ENCODE measurements at places on chromosomes 16 and 17.

GRCh38 chr16:31200821-31201568 lies 1.6 kb downstream of the PYCARD start:
- DNase-seq, result no peak

DNA sequence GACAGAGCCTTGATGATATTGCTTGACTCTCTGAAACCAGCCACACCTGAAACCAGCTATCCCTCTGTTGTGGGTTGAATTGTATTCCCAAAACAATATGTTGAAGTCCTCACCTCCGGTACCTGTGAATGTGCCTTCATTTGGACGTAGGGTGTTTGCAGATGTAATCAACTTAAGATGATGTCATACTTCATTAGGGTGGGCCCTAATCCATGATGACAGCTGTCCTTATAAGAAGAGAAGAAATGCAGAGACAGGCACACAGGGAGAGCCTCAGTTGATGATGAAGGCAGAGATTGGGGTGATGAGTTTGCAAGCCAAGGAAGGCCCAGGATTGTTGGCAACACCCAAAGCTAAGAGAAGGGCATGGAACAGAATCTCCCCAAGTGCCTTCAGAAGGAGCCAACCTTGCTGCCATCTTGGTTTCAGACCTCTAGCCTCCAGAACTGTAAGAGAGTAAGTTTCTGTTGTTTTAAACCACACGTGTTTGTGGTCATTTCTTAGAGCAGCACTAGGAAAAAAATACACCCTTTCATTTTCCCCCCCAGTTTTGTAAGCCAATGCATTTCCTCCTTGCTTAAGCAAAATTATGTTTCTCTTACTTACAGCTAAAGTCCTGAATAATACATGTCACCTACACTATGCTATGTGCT lies 29.4 kb upstream of the MYH10 start:
- no peak for DNase-seq

- DNase-seq, result no peak
Measured at GRCh38 chr17:37701496-37701898, 43.4 kb downstream of the HNF1B start.

DNA sequence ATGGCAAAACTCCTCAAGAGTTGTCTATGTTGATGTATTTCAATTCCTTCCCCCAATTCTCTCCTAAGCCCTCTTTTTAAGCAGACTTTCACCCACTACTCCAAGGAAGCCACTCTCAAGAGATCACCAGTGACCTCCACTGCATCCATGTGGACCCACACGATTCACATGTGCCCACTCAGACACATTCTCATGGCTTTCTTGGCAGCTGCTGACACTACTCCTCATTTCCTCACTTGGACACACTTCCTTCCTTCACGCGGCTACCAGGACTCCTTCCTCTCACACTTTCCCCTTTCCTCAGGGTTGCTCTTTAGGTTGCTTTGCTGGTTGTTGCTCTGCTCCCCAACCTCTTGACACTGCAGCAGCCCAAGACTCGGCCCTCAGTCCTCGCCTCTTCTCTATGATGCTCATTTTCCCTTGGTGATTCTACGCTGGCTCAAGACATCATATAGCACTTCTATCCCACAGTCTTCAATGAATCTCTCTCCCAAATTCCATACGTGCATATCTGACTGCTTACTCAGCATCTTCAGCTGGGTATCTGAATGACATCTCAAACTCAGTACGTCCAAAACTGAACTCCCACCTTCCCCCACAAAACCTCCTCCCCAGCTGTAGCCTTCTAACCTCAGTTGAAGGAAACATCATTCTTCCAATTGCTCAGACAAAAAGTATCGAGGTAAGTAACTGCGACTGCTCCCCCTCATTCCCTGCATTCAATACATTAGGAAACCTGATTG lies 28.2 kb downstream of the HELZ start:
- no peak for DNase-seq

DNA sequence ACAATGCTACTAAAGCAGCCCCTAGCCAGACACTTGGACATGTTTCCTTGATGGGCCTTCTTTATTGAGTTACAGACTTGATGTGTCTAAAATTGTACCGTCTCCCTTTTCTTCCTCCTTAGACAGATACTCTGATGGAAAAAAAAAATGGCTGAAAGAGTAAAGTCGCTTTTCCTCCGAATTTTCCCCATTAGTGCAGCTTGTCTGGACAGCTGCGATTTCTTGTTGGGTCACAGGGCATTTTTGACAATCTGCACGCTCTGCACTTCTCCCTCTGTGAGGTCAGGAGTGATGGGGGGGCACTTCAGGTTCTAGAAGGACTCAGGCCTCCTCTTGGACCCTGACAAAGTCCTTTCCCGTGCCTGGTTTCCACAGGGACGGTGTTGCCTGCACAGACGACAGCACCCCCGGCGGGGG lies 968 bp upstream of the PRKAR1A start:
- no peak for DNase-seq

- no peak for DNase-seq
Measured at GRCh38 chr17:6994118-6994598, 1.7 kb upstream of the ALOX12 start.

DNA sequence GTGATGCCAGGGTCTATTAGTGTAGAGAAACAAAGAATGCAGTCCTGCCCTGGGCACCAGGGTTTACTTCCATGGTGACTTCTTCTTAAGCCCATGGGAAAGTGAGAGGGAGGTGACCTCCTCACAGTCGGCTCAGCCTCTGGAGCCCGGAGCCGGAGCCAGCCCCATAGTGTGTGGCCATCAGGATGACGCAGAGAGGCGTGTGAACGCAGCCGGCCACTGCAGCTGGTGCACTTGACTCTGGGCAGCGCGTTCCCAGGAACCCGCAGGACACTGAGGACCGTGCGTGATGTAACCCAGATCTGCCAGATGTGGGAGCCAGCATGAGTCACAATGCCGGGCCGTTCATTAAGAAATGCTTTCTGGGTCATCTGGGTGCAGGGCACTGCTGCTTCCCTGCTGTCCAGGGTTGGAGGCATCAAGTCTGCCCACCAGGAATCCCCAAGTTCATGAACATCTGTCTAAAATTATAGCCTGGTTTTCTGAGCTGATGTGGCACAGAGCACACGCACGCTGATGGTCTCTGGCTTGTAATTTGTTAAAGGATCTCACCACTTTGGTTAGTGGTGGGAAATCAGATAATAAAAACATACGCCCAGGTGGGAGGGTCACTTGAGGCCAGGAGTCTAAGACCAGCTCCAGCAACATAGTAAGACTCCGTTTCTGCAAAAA lies 114.1 kb downstream of the PITPNC1 start:
- peak; percentile 87 for DNase-seq

DNA sequence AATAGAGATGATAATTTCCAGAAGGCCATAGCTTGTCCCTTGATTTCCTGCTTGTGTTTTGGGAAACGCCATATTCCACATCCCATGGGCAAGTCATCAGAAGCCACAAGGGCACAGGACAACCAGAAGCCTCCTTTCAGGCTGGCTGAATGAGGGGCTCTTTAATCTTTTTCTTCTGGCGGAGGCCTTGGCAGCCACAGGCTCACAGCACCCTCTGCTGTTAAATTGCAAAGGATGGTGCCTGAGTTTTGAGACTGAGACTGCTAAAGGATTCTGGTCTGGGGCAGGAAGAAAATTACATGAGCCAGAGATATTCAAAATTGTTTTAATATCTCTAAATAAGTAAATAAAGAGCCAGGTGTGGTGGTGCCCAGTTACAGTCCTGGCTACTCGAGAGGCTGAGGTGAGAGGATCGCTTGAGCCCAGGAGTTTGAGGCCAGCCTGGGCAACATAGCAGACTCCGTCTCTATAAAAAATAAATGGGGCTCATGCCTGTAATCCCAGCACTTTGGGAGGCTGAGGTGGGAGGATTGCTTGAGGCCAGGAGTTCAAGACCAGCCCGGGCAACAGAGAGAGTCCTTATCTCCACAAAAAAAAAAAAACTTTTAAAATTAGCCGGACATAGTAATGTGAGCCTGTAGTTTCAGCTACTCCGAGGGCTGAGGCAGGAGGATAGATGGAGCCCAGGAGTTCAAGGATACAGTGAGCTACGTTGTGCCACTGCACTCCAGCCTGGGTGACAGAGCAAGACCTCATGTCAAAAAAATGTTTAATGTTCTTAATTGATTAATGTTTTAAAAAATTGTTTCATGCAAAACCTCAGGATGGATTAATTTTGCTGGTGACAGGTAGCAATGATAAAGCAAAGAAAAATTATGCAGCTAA lies 26.3 kb downstream of the AARSD1 start:
- DNase-seq, result no peak

DNA sequence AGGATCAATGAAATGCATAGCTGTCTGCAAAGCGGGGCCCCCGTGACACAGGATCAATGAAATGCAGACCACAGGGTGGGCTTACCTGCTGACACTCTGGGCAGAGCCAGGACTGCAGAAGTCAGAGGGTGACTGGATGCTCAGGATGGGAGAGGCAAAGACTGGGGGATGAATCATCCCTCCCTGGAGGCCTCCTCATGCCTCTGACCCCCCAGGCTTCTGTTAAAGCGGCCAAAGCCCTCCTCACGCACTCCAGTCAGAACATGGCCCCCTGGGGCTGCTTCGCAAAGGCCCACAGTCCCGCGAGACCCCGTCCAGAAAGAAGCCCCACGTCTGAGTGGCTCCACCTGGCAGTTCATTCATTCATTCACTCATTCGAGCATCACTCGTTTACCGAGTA lies 38.4 kb upstream of the FOXF1 start:
- no peak for DNase-seq

DNA sequence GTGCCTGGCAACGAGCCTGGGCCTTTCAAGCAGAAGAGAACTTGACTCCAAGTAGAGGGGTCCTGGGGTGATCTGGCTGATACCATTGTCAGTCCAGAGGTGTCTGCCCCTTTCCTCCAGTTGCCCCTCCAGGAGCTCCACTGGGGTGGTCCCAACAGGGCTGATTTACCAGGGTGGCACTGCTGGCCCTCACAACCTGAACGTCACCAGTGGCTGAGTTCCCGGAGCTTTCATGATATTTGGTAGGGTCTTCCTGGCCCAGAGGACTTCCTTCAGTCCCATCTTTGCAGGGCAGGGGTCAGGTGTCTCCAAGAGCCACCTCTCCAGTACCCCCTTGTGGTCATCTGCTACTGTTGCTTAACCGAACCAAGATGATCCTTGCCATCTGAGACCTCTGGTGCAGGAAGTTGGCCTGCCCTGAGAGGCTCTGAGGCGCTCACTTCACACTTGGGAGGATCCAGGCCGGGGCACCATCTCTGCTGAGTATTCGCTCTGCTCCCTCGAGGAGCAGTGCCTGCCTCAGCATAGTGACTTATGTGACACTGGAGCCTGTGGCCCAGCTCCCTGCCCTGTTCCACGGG lies 3.5 kb downstream of the LIMD2 start:
- no peak for DNase-seq

- no peak for DNase-seq
Measured at GRCh38 chr16:29000019-29000418, 15.2 kb downstream of the LAT start.

DNA sequence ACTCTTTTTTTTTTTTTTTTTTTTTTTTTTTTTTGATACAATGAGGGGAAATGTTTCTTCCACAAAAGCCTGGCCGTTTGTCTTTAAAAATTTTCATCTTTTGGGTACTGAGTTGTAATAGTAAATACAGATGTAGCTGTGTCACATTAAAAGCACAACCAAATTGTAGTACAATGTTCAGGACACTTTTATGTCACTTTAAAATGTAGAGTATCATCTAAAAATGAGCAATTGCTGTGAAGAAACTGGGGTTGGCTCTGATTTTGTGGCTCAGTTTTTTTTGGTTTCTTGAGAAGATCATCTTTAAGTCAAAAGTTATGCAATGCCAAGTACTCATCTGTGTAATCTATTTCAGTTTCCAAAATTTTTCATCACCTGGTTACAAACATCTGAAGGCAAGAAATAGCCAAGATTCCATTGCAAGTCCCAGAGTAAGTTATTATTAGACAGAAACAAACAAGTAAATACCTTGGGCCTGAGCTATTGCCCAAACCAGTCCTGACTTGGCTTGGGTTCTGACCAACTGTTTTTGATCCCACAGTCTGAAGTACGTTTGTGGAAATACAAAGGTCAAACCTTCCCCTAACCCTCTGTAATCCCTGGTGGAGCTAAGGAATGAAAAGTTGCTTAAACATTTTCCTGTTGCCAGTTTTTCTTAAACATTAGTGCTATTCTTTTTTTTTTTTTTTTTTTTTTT lies 717.2 kb downstream of the WWOX start:
- no peak for DNase-seq

GRCh38 chr17:70053241-70054234 lies 21.5 kb upstream of the KCNJ16 start:
- DNase-seq, result no peak

GRCh38 chr17:76078860-76079534 lies at the start of gene ZACN:
ZACN (plus strand) TSS chr17:76079182; CDS start chr17:76079265, 83 bp downstream.
- no peak for DNase-seq

DNA sequence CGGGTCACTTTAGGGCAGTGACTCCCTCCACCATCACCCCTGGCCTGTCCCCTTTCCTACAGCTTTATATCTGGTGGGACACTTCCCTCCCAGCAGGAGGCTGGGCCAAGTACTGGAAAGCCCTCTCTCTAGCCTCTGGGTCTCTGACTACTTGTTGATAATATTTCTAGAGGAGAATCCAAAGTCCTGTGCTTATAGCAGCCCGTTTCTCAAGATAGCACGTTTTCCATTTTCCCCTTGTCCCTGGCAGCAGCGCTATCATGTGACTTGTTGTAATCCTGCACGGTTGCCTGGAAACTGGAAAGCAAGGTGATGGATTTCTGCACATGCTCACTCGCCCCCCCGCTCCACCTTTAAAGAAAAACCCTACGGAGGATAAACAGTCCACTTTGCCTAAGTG lies 3.3 kb upstream of the AXIN2 start:
- peak; percentile 47 for DNase-seq

DNA sequence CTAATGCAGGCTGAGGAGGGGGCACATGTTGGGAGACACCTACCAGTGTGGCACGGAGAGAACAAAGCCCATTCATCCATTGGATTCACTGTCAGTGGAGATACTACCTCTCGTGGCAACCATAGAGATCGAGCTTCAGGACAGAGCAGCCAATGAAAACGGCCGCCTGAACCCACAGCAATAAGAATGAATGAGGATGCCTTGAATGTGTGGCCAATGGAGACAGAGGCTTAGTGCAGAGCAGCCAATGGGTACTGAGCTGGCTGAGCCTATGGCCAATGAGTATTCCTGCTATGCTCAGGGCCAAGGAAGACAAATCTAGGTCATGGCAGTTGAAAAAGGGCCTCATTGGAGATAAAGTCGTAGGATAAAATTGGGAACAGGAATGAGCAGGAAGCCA lies 10.9 kb downstream of the ARHGEF15 start:
- DNase-seq, result no peak

All from amygdala (tissue), 56 donors.